ENCODE measurements at places on chromosomes 6 and 20.

DNA sequence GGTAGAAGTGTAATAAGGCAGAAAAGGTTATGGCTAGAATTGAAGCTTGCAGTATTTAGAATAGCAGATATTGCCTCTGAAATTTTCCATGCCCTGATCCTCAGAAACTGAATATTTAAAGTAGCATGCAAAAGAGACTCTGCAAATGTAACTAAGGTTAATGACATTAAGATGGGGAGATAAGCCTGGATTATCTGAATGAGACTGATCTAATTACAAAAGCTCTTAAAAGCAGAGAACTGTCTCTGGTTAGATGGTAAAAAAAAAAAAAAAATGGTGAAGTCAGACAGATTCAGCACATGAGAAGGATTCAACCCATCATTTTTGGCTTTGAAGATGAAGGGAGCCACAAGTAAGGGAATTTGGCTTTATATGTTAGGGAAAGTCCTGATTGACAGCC, 503.7 kb upstream of the IRAK1BP1 start:
- DNase-seq = no peak

DNA sequence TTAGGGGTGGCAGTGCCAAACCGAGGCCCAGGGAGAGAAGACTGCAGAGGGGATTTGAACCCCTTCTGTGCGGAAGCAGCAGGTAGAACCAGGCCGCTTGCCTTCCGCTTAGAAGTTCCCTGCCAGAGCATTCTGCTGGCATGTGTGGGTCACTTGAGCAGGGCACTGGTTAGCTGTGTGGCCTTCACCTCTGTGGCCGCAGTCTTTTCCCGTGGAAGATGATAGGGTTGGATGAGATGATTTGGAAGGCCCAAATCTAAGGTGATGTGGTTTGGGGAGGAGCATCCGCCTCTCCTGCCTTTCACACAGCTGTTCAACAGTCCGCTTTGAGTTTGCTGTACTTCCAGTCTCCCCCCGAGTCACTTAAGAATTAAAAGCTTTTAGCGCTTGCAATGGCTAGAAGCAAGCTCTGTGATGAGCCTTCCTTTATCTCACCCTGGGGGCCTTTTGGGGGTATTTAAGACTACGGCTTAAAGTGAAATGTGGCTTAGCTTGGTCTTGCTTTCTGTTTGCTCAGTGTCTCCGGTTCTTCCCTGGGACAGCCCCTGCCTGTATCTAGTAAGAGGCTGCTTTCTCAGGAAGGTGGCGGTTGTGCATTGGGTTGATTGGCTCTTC, 743 bp downstream of the CMTR1 start:
- DNase-seq = no peak

- no peak for DNase-seq
Measured at GRCh38 chr6:5946701-5947100, 60.0 kb downstream of the NRN1 start.

GRCh38 chr6:99121748-99122147, 174.0 kb upstream of the FBXL4 start:
- no peak for DNase-seq

GRCh38 chr6:142685852-142686506, 259.0 kb downstream of the HIVEP2 start:
- DNase-seq = no peak

GRCh38 chr20:45792317-45793118, 764 bp downstream of the DNTTIP1 start:
- no peak for DNase-seq

- DNase-seq = no peak
Measured at GRCh38 chr6:31379850-31380249, 22.9 kb upstream of the HLA-B start.

Data from smooth muscle cell of the brain vasculature (primary cell).